Choroid plexus epithelial cell (primary cell): ENCODE measurements at places on chromosomes 11 and 22.

- DNase-seq, result no peak
Measured at GRCh38 chr11:123063826-123064657, 2.1 kb upstream of the HSPA8 start.

DNA sequence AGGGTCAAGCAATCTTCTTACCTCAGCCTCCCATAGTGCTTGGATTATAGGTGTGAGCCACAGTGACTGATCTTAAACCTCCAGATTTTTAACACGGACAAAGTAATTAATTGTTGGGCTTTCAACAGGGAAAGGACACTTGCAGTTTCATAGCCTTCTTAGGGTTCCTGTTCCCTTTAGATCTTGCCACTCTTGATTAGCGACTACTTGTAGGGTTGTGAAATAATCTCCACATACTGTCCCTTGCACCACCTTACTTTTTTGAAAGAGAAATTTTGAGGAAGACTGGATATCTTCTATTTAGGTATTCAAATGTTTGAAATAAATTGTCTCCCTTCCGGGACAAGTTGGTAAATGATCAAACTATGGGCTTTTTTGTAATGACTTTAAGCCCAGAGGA lies 7.6 kb downstream of the MS4A4E start:
- no peak for DNase-seq

DNA sequence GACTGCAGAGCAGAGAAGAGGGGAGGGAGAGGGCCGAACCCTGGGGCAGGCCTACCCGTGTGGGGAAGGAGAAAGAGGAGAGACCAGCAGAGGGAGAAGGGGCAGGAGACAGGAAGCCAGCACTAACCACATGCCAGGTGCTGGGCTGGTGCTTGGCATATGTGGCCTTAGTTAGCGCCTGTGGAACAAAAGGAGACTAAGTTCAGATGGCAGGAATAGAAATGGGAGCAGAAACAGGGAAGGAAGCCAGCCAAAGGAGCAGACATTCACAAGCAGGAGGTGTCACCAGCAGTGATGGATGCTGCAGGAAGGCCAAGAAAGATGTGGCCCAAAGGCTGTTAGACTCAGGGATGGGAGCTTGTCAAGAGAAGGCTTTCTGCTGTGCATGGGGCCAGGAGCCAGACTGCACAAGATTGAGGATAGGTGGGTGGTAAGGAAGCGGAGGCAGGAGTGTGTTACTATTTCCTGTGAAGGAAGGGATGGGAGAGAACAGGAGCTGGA lies 26.7 kb downstream of the TREH start:
- DNase-seq, result no peak

GRCh38 chr11:68936358-68936636 lies 32.6 kb downstream of the IGHMBP2 start:
- DNase-seq, result no peak

DNA sequence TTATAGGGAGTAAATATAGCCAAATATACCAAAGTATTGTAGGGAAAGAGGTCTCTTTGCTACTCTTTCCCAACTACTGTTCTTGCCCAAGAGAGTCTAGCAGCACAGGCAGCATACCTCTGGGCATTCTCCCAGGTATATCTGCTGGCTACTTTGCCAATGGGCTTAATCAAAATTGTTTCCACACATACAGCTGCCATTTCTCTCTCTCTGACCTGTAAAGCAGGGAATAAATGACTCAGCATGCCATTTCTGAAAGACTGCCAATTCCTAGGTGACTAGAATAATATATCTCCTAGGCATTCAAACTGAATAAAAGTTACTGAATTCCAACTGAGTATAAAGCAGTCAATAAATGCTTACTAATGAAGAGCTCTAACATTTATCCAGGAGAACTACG lies 44.6 kb downstream of the RDX start:
- peak; percentile 79 for DNase-seq

DNA sequence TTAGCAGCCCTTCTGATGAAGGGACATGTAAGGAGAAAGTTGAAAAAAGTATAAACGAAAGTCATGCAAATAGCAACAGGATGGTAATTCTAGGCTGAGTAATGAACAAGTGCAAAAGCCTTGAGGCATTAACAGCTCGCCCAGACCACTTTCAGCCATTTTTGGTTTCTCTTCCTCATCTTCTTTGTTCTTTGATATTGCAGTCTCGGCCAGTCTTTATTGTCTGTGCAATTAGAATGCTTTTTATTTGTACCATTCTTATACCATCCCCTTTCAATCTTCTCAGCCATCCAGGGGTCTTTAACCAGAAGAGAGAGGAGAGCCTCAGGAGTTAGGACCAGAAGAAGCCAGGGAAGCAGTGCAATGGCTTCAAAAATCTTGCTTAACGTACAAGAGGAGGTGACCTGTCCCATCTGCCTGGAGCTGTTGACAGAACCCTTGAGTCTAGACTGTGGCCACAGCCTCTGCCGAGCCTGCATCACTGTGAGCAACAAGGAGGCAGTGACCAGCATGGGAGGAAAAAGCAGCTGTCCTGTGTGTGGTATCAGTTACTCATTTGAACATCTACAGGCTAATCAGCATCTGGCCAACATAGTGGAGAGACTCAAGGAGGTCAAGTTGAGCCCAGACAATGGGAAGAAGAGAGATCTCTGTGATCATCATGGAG lies 7.3 kb downstream of the TRIM34 start:
- no peak for DNase-seq

DNA sequence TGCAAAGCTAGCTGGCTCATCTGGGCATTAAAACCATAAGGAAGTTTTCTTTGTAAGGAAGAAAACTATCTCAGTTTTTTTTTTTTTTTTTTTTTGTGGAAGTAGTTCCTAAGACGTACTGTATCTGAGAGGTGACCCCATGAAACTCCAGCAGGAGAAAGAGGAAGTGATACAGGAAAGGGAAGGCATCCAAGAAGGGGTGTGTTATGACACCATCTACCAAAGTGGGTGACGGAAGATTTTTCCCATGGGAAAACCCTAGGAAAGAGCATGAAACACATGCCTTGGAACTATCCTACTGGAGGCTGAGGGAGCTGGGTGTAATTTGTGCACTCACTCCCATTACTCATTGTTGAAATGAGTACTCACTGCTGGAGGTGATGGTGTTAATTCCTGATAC lies 63.8 kb upstream of the ARHGAP20 start:
- DNase-seq, result no peak

- DNase-seq, result peak; percentile 6
Measured at GRCh38 chr11:92880381-92880780, 89.1 kb upstream of the MTNR1B start.

GRCh38 chr22:33563220-33563964 lies 356.9 kb downstream of the LARGE1 start:
- no peak for DNase-seq

DNA sequence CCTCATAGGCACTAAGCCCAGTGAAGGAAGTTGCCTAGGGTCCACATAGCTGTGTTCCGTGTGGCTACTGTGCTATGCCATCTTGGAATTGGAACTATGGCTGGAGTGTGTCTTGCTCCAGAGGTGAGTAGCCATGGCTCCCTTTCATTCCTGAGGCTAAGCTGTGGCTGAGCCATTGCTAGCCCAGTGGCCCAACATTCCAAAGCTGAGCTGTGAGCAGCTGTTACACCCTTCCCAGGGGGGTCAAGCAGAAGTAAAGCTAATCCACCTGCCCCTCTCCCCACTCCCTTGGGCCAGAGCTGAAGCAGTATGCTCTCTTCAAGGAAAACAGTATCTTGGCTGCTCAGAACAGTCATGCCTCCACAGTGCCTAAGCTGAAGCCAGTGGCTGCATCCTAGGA lies 51.1 kb downstream of the USP35 start:
- DNase-seq, result no peak

GRCh38 chr22:32846780-32847491 lies 45.4 kb downstream of the TIMP3 start:
- DNase-seq, result peak; percentile 26

- peak; percentile 86 for DNase-seq
Measured at GRCh38 chr11:33329705-33330329, 72.6 kb downstream of the HIPK3 start.

- DNase-seq, result no peak
Measured at GRCh38 chr22:35981900-35982299, 46.7 kb downstream of the RBFOX2 start.

- peak; percentile 51 for DNase-seq
Measured at GRCh38 chr11:123457187-123457770, 27.2 kb downstream of the GRAMD1B start.

DNA sequence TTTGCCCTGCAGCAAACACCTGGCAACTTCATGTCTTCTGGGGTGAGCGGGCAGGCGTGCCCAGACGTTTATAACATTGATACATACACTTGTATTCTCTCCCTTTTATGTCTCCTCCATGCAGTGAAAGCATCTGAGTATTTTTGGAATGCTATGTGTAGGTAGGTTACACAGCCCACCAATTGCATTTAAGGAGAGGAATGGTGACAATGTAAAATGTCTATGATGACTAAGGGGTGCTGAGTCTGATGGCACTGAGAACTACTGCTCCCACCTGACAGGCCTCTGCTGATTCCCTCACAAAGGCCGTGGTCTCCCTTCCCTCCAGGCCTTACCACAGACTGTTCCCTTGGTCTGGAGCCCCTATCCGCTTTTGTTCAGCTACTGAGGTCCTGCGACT lies 22.9 kb upstream of the RASL10A start:
- DNase-seq, result no peak

- DNase-seq, result peak; percentile 70
Measured at GRCh38 chr22:32674925-32675825, 126.3 kb upstream of the TIMP3 start.

- DNase-seq, result peak; percentile 29
Measured at GRCh38 chr22:38657045-38657909, 839 bp downstream of the CBY1 start.

DNA sequence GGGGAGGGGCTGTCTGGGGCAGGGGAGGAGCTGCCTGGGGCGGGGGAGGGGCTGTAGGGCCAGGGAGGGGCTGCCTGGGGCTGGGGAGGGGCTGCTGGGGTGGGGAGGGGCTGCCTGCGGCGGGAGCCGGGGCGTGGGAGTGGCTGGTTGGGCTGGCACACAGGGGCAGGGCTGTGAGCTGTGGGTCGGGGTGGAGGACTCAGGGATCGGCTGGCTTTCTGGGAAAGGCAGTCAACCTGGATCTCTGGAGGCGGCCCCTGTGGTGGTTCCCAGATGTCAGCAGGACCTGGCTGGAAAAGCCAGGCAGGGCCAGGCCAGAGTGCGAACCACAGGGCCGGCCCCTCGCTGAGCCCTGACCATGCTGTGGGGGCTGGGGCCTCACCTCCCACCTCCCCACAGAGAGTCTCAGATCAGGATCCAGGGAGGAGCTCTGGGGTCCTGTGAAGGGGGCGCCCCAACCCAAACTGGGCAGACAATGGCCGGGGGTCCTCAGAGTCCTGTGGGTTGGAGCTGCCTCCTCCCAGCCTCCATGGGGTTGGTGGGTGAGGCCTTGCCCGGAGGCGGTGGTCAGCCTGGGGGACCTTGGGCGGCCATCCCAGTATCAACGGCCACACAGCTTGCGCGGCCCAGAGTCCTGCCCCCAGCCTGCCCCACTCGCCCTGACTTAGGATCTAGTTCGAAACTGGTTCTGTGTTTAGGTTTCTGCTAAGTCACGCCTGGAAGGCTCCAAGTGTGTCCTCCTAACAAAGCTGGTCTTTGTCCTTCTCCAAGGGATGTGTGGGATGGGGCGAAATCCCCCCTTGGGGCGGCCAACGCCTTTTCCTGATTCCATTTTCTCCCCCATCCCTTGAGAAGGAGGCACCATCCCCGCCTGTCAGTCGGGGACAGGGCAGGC lies 1.9 kb downstream of the MUC5B start:
- no peak for DNase-seq

GRCh38 chr22:40300316-40300715 lies 46.0 kb upstream of the ADSL start:
- DNase-seq, result no peak

DNA sequence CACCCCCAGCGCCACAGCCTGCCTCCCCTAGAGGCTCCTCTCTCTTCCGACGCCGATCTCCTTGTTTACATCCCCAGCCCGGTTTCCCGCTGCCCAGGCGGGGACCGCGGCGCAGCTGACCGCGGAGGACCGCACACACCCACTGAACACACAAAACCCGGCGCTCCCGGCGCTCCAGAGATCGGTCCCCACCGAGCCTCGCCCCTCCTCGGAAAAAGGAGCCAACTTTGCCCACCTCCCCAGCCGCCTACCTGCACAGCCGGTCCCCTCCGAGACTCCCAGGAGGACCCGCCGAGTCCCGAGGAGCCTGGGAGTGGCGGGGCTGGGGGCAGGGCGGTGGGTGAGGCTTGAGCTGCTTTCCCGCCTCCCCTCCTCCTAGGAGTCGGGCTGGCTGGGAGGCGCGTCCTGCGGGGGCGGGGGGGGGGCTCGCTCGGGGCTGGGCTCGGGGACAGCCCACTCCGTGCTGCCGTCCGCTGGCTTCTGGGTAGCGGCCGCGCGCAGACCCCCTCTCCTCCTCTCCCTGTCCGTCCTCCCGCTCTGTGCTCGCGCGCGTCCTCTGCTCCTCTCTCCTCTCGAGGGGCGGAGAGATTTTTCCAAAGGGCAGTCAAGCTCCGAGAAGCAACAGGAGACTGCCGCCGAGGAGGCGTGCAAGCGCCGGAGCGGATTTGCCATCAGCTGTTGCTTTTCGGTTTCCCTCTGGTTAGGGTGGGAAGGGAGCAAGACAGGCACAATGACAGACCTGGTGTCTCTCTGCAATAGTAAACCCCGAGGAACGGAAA lies at the start of gene FXYD6:
Gene FXYD6, minus strand, starts transcription at position 318 of the 779 bp plus-strand sequence. CDS start 33,882 bp downstream, outside the sequence.
- peak; percentile 30 for DNase-seq

GRCh38 chr22:44738347-44738715 lies 14.0 kb upstream of the ARHGAP8 start:
- peak; percentile 27 for DNase-seq

GRCh38 chr11:110479108-110480101 lies 49.7 kb downstream of the FDX1 start:
- peak; percentile 72 for DNase-seq

DNA sequence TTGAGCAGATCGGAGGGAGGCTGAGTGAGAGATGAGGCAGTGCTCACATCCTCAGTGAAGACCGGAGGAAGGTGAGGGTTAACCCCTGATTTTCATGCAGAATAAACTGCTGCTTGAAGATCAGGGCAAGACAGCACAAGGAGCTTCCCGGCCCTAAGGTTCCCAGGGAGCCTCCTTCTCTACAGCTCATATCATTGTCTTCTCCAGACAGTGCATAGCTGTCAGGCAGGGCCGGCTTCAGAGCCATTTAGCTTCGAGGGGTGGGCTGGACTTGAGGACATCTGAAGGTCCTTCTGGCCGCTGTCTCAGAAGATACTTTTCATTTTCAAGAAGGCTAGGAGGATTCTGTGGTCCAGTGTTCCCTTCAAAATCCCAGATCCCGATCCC lies 7.2 kb downstream of the ADAMTS8 start:
- DNase-seq, result no peak

- peak; percentile 23 for DNase-seq
Measured at GRCh38 chr22:29071261-29072045, 1.4 kb upstream of the KREMEN1 start.

- DNase-seq, result no peak
Measured at GRCh38 chr11:43649921-43650320, 30.6 kb upstream of the HSD17B12 start.

GRCh38 chr11:82854242-82854641 lies 46.0 kb downstream of the PRCP start:
- DNase-seq, result no peak

- no peak for DNase-seq
Measured at GRCh38 chr11:134955281-134955680, 543.2 kb upstream of the B3GAT1 start.

GRCh38 chr11:67267188-67268080 lies 1.2 kb downstream of the GRK2 start:
- no peak for DNase-seq
